ENCODE measurements at places on chromosomes 3 and 15.

DNA sequence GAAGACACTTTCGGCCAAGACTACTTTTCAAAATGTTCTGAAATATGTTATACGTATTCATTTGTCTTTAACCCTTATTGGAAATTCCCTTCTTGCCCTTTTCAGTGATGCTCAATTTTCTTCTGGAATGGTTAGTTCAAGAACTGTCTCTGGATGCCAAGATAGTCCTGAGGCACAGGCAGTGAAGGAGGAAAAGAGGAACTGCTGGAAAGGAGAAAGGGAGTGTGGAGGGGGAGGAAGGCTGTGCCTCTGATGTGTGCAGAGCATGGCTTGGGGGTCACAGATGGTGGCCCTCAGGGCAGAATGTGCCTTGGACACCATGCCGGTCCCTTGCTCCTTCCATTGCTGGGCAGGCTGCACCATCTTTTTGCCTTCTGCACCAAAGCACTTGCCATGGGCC lies 73.7 kb downstream of the CEP63 start:
- no peak for DNase-seq

DNA sequence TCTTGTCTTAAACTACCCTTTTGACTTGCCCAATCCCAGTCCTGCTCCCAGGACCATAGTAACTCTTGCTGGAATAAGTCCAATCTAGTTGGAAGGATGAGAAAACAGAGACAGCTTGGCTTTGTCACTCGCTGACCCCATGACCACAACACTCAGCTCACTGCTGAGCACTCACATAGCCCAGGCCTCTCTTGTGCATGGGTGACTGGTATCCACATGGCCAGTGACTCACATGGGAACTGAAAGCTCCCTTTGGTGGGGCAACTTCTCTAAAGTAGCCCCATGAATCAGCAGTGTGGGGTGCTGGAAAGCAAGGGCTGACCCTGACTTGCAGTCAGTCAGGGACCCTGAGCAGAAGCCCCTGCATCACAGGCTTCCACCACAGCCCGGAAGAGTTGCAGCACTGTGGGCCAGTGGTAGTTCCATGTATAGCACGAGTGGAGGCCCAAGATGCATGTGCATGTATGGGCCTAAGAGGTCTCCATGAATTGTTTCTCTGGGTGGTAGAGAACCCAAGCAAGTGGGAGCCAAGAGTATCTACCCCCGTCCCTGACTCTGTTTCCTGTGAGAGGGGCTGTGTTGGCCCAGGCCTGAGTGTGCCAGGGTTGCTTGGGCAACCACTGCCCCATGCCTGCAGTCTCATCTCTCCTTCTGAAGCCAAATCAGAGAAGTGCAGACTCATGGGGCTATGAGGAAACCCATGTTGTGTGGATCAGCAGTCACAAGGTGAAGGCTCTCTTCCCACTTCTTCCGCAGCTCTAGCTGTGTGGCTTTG lies 62.1 kb upstream of the XCR1 start:
- DNase-seq = no peak

GRCh38 chr3:43582866-43583265 lies 38.9 kb downstream of the ANO10 start:
- DNase-seq = no peak

DNA sequence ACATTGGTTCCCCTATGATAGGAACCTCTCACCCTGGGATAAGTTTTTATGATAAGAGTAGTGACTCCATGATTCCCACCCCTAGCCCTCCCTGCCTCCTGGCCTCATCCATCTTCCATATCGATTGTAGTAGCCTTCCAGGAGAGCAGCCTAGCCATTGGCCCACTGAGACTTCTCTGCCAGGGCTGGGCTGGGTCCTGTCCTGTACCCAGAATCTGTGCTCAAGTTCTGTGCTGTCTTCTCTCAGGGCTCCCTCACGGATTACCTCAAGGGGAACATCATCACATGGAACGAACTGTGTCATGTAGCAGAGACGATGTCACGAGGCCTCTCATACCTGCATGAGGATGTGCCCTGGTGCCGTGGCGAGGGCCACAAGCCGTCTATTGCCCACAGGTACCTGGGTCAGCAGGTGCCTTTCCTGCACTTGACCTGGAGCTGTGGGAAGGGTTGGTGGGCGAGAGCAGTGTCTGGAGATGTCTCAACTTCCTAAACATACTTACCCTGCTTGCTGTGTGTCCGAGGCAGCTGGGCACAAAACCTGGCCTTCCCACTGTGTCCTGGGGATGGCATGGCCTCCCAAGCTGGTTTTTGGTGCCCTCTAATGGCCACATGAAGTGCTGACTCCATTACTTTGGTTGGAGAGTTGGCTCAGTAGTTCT lies 16.6 kb upstream of the EXOG start:
- DNase-seq = no peak

GRCh38 chr15:90191794-90192509 lies 9.2 kb upstream of the SEMA4B start:
- peak; percentile 66 for DNase-seq

GRCh38 chr3:66723231-66723630 lies 222.4 kb upstream of the LRIG1 start:
- no peak for DNase-seq

DNA sequence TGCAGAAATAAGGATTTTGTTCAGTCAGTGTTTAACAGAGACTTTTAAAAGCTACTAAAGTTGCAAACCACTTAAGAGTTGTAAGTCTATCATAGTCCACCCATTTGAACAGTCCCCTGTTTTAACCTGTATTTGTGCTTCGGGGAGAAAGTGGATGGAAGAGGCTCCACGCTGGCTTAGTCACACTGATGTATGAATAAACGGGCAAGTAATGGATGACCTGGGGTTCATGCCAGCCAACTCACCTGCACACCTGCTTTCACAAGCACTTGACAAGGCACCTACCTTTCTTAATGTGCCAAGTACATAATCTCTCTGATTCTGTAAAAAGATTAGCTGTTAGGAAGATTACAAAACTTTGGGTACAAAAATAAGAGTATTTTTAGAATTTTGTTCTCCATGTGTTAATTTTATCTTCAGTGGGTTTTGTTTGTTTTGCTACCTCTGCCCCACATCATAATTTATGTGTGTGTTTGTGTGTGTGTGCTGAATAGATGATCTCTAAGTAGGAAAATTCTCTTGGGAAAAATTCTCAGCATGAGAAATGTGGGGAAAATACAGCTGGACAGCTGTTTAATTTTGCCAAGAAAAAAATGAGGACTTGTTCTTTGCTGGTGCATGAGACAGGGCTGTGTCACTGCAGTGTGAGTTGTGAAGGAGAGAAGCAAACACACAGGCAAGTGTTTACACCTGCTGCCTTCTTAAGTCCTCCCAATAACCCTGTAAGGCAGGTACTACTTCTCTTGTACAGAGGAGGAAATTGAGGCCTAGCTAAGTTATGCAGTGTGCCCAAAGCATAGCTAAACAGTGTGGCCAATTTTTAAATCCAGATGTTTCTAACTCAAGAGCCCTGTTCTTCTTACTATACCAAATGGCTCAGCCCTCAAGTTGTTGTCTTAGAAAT lies 181.2 kb upstream of the IL12A start:
- DNase-seq = no peak

DNA sequence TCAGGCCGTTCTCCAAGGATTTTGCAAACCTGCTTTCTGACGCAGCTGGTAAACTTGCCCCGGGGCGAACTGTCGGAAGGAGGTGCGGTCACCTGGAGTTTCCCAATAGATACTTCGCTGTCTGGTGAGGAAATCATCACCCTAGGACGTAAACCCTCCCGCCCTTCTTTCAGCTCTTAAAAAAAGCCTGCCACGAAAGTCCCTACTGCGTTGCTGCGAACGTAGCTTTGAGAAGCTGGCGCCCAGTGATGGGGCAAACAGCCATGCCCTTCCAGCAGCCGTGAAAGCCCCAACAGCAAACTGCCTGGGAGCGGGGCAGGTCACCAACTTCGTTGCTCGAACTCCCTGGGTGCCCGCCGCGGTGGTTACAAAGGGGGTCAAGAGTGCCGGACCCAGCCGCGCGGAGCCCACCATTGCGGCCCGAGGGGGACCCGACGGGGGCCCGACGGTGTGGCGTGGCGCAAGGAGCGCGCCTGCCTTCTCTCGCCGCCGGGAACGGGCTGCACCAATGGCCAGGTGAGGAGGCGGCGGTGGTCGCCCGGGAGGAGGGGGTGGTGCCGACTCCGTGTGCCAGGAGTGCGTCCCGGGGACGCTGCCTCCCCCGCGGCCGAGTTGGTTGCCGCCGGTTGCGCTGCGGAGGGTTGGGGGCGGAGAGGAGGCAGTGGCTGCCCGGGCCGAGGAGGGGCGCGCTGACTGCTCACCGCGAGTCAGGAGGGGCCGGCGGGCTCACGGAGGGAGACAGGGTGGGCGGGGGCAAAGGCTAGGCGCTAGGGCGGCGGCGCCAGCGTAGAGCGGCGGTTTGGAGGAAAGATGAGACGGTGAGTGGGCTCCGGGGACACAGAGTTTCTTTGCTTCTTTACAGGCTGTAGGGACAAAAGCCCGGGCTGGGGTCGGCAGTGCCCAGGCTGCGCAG lies at the start of gene PHLDB2:
PHLDB2 (plus strand) TSS at position 205 of the 913 bp plus-strand sequence. CDS start 24,813 bp downstream, outside the sequence.
- peak; percentile 18 for DNase-seq

- DNase-seq = no peak
These were observed 5.5 kb downstream of the MYO5A start for GRCh38 chr15:52523192-52523591.

GRCh38 chr3:73314151-73314951 lies 252.9 kb downstream of the EBLN2 start:
- no peak for DNase-seq

DNA sequence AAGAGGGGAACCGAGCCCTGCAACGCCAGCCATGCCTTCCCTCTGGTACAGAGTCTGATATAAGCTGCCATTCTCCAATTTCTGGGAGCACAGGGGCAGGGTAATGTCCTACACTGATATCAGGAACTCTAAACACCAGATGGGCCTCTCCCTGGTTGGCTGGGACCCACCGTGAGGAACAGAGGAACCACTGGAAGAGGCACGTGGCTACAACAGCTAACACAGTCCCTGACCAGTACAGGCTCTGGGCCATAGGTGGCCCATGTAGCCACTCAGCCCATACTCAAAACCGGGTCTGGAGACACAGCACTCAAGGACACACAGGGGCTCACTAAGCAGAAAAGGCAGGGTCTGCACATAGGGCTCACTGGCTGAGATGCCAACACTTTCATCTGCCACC lies 13.9 kb downstream of the NUP210 start:
- no peak for DNase-seq

GRCh38 chr3:10192953-10193691 lies 28.4 kb downstream of the IRAK2 start:
- no peak for DNase-seq

GRCh38 chr3:139236336-139236735 lies 107.5 kb upstream of the MRPS22 start:
- DNase-seq = no peak

DNA sequence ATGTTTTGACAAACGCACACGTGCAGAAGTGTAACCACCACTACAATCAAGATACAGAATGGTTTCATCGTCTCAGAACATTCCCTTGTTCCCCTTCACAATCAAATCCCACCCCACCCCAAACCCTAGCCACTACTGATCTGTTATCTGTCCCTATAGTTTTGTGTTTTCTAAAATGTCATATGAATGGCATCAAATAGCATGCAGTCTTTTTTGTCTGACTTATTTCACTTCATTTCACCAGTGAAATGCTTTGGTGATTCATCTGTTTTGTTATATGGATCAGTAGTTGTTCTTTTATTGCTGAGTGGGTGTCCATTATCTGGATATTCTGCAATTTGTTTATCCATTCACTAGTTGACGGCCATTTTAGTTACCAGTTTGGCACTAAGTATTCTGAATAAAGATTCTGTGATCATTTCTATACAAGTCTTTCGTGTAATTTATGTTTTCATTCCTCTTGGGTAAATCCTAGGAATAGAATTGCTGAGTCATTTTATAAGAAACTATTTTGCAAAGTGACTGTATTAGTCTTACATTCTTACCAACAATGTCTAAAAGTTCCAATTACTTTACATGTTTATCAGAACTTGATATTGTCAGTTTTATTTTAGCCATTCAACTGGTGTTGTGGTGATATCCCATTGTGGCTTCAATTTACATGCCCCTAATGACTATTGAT lies 232.8 kb downstream of the CLSTN2 start:
- no peak for DNase-seq

DNA sequence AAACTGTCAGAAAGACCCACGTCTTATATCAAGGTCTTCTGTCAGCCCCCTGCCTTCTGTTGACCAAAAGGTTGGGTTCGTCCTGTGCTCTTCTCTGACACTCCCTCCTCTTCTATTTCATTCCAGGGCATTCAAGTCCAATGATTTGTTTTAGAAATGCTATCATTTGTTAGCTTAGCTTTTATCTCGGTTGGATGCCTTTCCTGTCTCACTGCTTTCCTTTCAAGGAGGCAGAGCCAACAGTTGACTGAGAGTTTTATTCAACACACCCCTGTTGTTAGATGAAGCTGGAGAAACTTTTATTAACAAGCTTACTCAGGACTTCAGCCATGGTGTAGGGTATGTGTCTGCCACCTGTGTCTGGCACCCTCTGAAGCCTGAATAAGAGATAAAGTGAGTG lies 112.0 kb upstream of the SLC7A14 start:
- DNase-seq = no peak

GRCh38 chr15:85615930-85616329 lies 178.8 kb downstream of the KLHL25 start:
- no peak for DNase-seq

DNA sequence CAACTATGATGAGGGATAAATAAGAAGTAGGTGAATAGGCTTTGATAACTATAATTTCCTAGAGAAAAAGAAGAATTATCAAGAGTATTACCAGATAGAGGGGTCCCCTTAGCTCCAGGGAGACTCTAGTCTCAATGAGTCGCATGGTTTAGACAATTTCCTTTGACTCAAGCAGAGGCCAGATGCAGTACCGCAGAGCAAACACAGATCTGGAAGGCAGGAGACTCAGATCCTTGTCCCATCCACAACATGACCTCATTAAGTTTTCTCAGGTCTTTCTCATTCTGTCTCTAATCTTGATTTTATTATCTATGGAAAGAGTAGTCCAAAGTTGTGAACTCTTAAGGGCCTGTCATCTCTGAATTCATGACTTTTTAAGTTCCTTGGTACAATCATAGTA lies 987.9 kb downstream of the NTRK3 start:
- no peak for DNase-seq

GRCh38 chr15:67050062-67050461 lies 15.3 kb upstream of the SMAD3 start:
- no peak for DNase-seq

DNA sequence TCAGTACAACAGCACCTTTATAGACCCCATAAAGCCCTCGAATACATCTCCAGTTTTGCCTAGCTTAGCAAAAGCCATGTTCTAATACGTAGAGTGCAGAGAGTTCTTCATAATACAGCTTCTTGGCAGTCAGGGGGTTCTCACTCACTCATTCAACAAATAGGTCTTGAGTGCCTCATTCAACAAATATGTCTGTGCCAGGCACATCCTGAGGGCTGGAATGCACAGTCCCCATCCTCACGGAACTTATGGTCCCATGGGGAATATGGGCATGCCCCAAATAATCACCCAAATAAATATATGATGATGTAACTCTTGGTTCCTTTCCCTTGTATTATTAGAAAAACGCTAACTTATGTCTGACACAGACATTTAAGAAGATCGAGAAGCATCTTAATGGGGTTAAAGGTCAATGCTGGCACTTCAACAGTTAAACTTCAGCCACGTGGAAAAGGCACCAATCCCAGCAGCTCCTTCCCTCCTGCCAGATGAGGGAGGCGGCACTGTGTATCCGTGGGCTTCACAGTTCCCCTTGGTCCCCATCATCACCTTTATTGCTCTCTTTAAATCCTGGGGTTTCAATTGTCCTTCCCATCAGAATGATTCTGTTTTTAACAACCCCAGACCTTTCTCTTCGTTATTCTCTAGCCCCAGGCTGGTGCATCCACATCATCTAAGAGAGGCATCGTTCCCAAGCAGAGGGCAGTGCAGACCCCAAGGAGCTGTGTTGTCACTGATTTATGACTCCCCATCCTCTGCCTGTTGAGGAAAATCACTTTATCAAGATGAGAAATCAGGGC lies 18.9 kb upstream of the SEMA5B start:
- DNase-seq = no peak
